ENCODE measurements at places on chromosomes 2 and 18. TPM values are rescaled to one million over a fixed set of nuclear protein-coding genes. Genes with fewer than 3 reads are reported as not detected.

The COPS8 gene
- 14.3 TPM for total RNA-seq

The SNED1 gene
- 34.9 TPM for total RNA-seq

The EVX2 gene
- total RNA-seq = not detected

The MITD1 gene
- total RNA-seq = 6.1 TPM

The MDH1B gene
- 0.28 TPM for total RNA-seq

The CIB4 gene
- not detected for total RNA-seq

The ADCYAP1 gene
- total RNA-seq = not detected

The G6PC2 gene
- total RNA-seq = not detected
